SK-N-SH (cell line): ENCODE measurements at places on chromosomes 6 and 20. TPM values are rescaled to one million over a fixed set of nuclear protein-coding genes. Genes with fewer than 3 reads are reported as not detected.

GRCh38 chr6:71385111-71385822 is 96.7 kb downstream of the OGFRL1 start:
- DNase-seq, result no peak

- DNase-seq, result peak; percentile 57
Measured at GRCh38 chr6:20402092-20402341, 338 bp downstream of the E2F3 start.

DNA sequence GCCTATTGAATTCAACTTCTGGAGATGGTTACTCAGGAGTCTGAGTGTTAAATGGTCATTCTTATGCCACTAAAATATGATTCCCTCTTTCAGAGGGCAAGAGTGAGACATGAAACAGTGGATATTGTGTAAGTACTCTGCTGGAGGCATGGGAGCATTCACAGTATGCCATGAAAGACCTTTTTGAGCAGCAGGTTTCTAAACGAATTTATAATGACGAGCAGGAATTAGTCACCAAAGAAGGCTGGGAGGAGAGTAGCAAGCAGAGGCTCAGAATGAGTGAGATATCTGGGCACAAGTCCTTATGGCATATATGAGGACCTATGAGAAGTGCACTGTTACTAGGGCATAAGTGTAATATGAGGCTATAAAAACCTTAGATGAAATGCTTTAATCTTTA is 10.9 kb upstream of the MYB start:
- no peak for DNase-seq

DNA sequence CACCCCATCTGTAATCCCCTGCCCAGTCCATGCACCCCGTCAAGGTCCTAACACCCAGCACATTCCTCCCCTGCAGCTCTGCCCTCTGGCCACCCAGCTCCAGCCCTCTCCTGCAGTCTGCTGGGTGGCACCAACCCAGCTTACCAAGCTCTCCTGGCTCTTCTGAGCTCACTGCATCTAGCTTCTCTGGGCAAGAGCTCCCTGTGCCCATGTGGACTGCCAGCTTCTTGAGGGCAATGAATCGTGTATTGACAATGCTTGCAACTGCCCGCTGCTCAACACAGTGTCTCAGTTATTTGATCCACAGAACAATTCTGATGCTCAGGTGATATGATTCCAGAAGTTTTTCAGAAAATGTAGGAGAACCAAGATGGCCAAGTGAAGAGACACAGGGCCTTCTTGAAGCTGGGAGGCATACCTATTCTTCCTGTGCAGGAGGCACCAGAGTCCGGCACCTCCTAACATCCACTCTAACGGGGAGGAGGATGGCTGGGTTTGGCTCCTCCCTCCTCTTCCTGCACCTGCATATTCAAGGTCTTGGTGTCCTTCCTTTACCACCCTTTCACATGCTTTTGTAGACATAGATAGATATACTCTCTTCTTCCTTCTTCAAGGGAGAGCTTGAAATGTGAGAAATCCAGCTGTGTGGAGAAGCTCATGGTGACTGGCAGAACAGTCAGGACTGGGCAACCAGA is 85.6 kb downstream of the TRERF1 start:
- DNase-seq, result no peak

DNA sequence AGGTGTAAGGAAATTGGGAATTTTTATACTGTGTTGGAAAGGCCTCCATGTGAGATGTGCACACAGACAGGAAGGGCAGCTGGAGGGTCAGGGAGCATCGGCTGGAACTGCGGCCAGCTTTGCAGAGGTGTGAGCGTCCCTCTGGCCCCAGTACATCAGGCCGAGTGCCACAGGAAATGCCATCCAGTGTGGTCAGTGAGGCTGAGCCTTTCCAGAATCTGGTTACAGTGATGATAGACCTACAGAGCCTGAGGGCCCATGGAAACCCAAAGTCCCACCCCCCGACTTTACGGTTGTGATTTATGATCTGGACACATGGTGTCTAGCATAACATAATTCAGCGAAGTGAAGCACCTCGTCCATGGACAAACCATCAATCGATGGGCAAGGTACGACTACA is 137.3 kb upstream of the PDE10A start:
- no peak for DNase-seq

GRCh38 chr6:167164261-167164660 is 6.5 kb upstream of the GPR31 start:
- no peak for DNase-seq

DNA sequence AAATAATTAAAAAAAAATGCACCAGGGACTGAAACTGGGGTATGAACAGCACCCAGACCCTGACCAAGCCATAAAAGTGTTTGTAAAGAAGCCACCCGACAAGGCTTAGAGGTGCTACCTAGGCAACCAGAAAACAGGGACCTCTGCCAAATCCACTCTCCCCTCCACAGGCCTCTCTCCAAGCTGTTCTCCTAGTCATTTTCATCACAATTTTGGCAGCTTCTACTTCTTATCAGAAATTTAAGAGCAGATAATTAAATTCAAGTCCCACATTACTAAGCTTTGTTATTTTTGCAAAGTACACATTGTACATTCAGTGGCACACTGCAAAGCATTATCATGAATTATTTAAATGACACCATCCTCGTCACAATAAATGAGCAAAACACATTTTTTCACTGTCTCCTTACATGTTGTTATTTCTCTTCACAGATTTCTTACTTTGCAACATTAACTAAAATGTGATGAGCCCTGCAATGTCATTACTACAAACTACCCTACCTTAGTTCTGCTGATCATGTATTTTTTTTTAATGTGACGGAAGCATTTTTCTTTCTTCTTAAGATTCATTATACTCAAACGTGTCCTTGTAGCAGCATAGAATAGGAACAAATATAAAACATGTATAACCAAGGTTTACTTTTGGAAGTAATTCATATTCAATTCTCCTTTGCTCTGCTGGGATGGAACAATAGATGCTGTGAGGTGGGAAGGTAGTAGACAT is 38.1 kb downstream of the ECT2L start:
- no peak for DNase-seq

DNA sequence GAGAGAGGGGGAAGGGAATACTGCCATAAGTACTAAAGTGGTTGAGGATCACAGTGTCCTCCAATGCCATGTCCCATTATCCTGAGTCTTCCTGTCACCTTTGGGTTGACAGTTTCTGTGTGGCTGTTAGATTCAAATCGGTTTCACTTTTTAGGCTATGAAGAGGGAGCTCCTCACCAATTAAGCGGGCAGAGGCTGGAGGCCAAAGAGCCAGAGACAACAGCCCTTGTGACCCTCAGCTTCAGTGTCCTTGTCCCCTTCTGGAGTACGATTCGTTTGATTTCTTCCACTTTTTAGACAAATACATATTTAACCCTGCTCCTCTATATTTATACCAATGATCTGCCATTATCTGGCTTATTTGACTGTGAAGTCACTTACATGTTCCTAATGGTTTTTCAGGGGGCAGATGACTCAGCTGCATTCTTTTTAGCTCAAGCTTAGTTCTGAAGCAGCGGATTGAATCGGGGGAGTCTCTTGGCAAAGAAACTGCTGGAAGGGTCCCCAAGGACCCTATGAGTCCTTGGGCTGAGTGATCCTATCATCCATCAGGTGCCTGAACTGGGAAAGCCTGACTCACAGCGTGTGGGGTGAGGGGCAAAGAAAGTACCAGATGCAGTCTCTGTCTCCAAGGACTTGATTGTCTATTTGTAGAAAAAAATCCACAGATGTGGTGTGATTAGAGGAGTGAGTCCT is 18.2 kb downstream of the FERMT1 start:
- no peak for DNase-seq

DNA sequence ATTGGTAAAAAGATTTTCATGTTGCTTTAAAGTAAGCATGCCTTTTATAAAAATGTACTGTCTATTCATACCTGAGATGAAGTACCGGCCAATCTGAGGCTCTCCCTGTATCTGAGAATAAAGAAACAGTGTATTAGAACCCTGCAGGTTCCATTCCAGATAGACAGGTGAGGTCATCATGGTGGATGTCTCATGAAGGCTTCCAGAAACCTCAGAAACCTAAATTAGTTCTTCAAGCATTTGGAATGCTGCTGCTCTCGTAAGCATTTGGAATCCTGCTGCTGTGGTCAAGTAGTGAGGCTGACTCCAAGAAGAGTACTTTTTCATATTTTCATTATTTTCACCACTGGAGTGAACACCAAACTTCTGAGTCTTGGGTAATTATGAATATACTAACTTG is 642.3 kb downstream of the MAFB start:
- DNase-seq, result no peak

- no peak for DNase-seq
Measured at GRCh38 chr20:10731190-10731965, 57.6 kb upstream of the JAG1 start.

GRCh38 chr6:43222418-43223059 is 6.7 kb downstream of the DNPH1 start:
- DNase-seq, result no peak

DNA sequence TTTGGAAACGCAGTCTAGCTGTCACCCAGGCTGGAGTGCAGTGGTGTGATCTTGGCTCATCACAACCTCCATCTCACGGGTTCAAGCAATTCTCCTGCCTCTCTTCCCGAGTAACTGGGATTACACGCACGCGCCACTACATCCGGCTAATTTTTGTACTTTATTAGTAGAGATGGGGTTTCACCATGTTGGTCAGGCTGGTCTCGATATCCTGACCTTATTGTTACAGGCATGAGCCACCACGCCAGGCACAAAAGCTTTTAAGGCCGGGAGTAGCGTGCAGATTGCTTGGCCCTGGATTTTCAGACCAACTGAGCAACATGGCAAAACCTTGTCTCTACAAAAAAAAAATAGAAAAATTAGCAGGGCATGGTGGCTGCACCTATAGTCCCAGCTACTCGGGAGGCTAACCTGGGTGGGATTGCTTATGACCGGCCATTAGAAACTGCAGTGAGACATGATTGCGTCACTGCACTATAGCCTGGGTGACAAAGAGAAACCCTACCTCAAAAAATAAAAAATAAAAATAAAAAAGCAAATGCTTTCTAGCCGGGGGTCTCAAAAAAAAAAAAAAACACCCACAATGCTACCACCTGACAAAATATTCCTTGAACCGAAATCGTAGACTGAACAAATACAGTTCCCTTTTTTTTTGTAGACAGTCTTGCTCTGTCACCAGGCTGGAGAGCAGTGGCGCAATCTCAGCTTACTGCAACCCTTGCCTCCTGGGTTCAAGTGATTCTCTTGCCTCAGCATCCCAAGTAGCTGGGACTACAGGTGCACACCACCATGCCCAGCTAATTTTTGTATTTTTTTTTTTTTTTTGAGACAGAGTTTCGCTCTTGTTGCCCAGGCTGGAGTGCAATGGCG is 15.0 kb downstream of the RBM39 start:
- DNase-seq, result no peak

DNA sequence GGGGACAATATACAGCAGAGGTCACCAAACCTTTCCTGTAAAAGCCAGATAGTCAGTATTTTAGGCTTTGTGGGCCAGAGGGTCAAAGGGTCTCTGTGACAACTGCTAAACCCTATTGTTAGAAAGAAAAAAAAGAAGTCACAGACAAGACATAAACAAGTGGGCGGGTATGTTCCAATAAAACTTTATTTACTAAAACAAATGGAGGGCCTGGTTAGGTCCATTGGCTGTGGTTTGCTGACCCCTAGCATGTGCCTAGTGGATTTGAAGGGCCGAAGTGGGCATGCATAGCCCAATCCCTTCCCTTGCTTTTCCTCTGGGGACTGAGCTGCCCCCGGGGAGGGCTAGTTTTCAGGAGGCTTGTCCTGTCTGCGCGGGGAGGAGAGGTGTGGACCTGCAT is 78.9 kb downstream of the SULF2 start:
- DNase-seq, result no peak

DNA sequence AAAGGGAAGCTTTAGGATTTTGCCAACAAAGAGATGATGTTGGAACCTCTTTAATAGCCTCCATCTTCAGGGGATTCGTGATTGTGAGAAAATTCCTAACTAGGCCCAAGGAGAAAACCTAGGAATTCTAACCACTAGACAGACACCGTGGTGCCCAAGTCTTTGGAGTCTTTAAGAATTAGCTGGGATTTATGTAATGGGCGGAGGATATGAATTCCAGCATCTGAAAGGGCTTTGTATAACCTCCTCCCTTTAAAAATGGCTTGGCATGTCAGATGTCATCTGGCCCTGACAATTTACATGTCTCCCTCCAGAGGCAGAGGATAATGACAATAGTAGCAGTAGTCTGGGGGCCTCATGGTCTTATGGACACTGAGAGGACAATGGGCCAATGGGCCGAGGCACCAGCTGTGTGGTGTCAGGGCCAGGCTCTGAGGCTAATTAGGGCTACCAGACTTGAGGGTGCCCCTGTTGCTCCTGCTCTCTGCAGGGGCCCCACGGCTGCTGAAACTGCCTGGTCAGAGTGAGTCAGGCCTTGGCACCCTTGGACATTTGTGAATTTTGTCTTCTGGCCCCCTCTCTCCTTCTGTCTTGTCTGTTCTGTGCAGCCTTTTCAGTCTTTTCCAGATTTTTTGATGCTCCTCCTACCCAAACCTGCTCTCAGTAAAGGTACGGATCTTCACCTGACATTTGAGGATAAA is 113.9 kb downstream of the EDN1 start:
- DNase-seq, result no peak

DNA sequence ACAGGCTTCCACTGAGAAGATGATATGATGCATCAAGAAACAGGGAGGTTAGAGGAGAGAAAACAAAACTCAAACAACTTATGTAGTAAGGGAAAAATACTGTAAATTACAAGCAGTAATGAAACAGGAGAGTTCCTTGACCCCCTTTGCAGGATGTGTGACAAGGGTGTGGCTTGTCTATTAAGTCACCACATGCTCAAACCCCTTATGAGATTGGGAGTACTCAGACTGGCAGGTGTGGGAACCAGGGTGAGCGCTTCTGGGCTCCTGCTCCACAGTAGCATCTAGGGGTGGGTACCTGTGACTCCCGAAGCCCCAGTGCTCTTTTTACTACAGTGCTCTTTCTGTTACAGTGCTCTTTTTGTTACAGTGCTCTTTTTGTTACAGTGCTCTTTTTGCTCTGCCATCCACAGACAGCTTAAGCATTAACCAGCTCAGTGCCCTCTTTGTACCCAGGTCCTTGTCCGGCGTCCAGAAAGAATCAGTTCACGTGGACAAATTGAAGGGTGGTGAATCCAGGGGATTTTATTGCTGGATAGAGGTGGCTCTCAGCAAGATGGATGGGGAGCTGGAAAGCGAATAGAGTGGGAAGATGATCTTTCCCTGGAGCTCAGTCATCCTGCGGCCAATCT is 28.7 kb downstream of the OLIG3 start:
- DNase-seq, result no peak

DNA sequence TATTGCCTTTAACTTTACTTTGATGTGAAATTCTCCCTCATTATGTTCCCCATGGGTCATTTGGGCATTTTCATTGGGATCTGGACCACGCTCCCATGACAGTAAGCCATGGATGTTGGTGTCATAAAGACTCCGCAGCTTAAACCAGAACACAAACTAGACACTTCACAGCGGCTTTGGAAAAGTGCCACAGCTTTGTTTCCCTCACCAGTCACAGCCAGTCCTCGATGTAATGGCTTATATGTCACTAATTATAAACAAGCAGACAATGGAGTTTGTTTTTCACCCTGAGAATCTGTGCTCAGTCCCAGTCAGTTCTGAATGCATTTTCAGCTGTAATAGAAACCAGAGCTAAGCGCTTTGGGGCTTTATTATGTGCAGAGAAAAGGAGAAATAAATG is 23.2 kb upstream of the DAAM2 start:
- no peak for DNase-seq

Gene OPRM1
- polyA plus RNA-seq, result 0.15 and 1.0 TPM in 2 replicates

Gene NCOA7
- 16.3 and 19.6 TPM in 2 replicates for polyA plus RNA-seq

Gene ECT2L
- 0.02 TPM in 1 of 2 replicates, not detected in the other for polyA plus RNA-seq

Gene CRISP3
- not detected in 2 replicates for polyA plus RNA-seq

Gene TMEM244
- 3.8 and 4.1 TPM in 2 replicates for polyA plus RNA-seq

Gene GZF1
- polyA plus RNA-seq, result 15.0 and 20.6 TPM in 2 replicates

Gene BANF2
- not detected in 2 replicates for polyA plus RNA-seq

Gene UBD
- not detected in 2 replicates for polyA plus RNA-seq

Gene BPIFA1
- not detected in 2 replicates for polyA plus RNA-seq

Gene LST1
- polyA plus RNA-seq, result not detected in 2 replicates
